ENCODE measurements at places on chromosomes 5 and 9.

GRCh38 chr5:180133551-180133950, 62.0 kb upstream of the RNF130 start:
- DNase-seq = no peak

DNA sequence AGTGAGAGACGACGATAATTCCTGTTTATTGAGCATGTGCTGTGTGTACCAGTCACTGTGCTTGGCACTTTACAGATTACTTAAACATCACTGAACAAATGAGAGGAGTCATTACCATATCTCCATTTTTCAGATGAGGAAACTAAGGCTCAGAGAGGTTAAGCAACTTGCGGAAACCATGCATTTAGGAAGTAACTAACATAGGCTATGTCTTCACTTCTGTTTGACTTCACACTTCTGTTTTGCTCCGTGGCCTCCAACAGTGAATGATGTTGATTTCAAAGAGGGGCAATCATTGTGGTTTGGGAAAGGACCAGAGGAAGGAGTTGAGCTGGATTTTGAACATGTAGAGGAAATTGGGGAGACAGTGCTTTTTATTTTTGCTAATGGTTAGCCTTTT, 16.7 kb downstream of the GCNT1 start:
- no peak for DNase-seq

DNA sequence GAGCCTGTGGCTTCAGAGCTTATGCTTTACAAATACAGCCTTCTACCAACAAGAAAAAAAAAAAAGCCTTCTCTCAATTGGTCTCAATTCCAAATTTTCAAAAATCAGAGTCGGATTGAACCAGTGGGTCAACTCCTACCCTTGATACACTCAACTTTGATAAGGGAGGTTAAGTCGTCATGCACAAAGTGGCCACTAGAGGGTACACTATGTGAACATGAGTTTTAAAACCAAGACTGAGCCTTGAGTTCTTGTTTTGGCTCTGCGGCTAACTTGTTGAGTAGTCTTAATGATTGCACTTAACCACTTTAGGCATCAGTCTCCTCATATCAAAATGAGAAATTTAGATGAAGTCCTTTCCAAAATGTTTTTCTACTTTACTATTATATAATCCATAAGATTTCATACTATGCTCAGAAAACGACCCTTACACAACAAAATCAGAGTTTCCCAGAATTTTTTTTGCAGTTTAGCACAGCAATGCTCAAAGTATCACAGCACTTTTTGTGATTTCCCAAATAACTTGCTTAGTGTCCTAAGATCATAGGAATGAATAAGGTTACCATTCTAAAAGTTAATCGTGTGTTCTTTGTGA, 92.9 kb upstream of the MTAP start:
- DNase-seq = peak; percentile 17

- DNase-seq = no peak
Measured at GRCh38 chr5:14063138-14063537, 80.0 kb upstream of the TRIO start.

DNA sequence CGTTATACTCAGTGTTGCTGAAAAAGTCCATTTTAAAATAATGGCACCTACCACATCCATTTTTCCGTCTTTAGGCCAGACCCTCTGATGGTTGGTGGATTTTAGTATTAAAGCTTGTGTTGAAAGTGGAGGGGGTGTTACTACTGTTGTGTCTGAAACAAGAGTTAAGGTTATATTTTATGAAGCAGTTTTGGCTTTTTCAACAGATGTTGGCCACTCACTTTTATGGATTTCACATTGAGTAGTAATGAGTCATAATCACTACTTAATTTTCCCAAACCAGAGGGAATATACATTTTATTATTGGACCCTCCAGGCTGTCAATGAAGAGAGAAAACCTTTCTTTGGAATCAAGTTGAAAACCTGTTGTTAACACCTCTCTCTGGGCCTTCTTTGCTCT, 88.0 kb downstream of the TRIO start:
- no peak for DNase-seq

GRCh38 chr5:110817459-110817858, 78.7 kb downstream of the SLC25A46 start:
- no peak for DNase-seq

DNA sequence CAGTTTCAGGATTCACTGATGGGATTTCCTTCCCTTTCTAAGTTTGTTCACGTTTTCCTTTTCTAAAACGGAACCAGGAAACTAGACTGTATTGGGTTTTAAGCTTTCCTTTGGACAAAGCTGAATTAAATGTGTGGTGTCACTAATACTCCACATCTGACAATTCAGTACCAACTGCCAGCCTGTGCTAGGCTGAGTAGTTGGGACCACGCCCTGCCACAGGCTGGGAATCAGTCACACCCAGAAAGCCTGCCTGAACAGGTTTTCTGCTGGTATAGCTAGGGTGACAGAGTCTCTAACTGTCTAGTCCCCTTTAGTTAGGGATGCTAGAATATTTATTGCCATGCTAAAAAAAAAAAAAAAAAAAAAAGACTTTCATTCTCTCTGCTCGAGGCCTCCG, 15.6 kb downstream of the SPACA9 start:
- DNase-seq = no peak

DNA sequence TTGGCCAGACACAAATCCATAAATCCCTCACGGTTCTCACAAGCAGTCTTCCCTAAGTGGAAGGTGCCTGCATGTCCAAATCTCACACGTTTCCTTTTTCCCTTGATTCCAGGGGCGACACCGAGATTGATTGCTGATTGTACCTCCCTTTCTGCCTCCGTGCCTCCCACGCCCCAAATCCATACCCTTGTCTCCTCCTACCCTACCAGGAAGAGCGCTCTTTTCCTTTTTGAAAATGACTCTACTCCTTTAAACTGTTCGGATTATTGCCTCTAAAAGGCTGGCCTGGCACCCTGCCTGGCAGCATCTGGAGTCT, 4.5 kb downstream of the STC2 start:
- no peak for DNase-seq

GRCh38 chr9:92293075-92293354, 482 bp downstream of the IARS1 start:
- DNase-seq = no peak

GRCh38 chr9:21450733-21451394, 10.6 kb downstream of the IFNA1 start:
- no peak for DNase-seq

Measured in GM10248 (cell line).